Upper lobe of right lung (tissue), 1 donor: ENCODE measurements at places on chromosomes 4 and X.

DNA sequence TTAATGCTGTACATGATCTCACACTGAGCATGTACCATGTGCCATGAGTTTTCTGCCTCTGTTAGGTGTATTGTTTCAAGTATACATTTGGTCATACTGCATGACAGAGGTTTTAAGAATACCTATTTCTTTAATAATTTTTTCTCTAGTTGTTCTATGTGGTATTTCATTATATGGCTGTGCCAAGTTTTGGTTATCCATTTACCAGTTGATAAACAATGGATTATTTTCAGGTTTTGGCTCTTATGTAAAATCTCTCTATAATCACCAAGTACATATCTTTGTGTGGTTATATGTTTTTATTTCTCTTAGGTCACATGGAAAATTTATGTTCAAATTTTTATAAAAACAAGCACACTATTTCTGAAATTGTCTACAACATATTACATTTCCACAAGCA lies 221.9 kb downstream of the GPM6A start:
- no peak for DNase-seq

- DNase-seq: no peak
Observed at GRCh38 chrX:134622813-134623185, 35.5 kb downstream of the PLAC1 start.

DNA sequence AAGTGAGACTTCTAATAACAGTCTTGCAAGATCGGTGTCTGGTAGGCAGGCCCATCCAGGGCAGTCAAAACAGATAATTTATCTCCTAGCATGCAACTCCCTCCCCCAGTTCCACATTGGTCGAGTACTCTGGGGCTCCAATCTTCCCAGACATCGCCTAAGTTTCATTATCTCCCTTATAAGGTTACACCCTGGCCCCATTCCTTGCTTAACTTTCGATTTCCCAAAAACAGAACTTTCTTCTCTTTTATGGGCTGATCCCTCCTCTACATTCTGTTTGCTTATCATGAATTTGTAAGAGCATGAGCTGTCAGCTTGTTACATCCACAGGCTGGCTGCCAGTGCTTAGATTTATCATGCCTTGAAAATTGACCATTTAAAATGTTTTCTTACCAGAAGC lies 471.3 kb downstream of the TECRL start:
- DNase-seq: no peak

DNA sequence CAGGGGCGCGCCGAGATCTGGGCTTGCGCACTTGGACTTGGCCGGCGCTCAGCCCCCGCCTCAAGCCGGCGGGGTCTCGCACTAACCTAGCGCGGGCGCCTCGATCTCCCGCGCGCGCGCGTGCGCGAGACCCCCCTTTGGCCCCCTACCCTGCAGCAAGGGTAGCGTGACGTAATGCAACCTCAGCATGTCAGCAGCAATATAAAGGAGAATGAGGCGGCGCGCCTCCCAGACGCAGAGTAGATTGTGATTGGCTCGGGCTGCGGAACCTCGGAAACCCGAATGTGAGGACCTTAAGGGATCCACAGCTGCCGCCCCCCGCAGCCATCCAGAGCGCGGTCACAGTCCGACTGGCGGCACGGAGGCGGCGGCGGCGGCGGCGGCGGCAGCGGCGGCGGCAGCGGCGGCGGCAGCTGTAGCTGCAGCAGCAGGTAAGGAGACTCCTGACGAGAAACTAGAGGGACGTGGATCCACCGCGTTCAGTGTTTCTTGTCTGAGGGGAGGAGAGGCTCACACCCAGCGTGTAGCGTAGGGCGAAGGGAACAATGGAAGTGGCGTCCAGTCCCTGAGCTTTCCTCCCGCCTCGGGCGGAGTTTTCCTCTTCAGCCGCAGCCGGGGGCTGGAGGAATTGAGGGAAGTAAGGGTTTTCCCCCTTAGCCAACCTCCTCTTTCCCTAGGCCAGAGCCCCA lies at the start of the genes SATL1 and ZNF711:
Gene SATL1, minus strand, starts transcription at position 19 of the 689 bp plus-strand sequence. CDS start 134,811 bp downstream, outside the sequence.
Gene ZNF711, plus strand, starts transcription at position 231 of the 689 bp plus-strand sequence. CDS start 3,582 bp downstream, outside the sequence.
- peak; percentile 67 for DNase-seq
